Hippocampal formation (tissue), 2 donors: ENCODE measurements at places on chromosomes 2 and 18.
A peak's percentile ranks its signal among the peaks of the same experiment; 100 is the strongest.

- no peak for DNase-seq
Measured at GRCh38 chr2:106982350-106982749, 96.4 kb upstream of the ST6GAL2 start.

GRCh38 chr2:197239434-197239833 is 71.1 kb downstream of the ANKRD44 start:
- DNase-seq = no peak

DNA sequence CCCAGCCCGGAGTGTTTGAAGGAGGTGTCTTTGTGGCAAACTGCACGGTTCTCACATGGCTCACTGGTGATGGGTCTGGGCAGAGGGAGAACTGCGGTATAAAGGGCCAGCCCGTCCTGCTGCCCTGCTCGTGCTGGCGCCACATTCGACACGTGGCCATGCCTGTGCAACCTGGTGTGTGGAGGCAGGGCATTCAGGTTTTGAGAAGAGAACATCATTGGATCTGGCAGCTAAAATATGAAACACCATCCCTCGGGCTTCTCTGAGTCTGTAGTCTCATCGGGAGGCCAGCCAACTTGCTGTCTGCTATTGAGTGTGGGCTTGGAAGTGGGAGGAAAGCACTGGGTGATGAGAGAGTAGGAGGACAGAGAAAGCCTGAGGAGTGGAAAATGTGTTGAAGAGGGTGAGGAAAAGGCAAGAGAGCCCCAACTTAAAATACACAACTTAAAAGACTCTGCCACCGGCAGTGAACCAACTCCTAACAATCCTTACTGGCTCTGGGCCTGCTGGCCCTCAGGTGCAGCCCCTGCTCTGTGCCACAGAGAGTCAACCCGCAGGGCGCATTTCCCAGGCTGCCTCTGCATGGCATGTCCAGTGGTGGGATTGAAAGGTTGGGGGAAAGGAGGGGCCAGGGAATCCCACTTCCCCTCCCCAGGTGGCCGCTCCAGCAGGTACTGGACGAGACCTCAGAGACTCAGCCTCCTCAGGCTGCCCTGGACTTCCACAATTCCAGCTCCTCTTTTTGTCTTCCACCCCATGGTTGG is 112.7 kb upstream of the DLX2 start:
- DNase-seq = no peak

GRCh38 chr2:96142217-96143113 is 2.8 kb downstream of the DUSP2 start:
- DNase-seq = no peak

DNA sequence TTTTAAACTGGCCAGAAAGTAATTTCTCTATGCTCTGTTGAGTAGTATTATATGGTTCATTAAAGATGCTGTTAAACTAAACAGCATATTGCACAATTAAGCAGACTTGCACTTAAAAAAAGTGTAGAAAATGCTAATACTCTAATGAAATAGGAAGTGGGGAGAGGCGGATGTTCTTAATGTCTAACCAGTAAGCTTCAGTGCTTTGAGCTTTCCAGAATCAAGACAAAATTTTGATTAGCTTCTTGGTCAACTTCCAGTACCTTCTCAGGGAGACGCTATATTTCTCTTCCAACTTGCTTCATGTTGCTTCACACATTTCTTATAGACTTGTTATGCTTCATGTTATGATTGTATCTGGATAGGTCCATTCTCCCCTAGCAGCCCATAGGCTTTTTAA is 89.1 kb downstream of the MAP2 start:
- no peak for DNase-seq

- DNase-seq = no peak
Measured at GRCh38 chr2:119252186-119253113, 28.8 kb downstream of the STEAP3 start.

- DNase-seq = no peak
Measured at GRCh38 chr2:55099878-55100820, 49.9 kb upstream of the RTN4 start.

GRCh38 chr18:12281861-12282260 is 26.2 kb upstream of the TUBB6 start:
- DNase-seq = no peak

- peak; percentile 51 for DNase-seq
Measured at GRCh38 chr2:208072250-208072892, 47.0 kb upstream of the PLEKHM3 start.

DNA sequence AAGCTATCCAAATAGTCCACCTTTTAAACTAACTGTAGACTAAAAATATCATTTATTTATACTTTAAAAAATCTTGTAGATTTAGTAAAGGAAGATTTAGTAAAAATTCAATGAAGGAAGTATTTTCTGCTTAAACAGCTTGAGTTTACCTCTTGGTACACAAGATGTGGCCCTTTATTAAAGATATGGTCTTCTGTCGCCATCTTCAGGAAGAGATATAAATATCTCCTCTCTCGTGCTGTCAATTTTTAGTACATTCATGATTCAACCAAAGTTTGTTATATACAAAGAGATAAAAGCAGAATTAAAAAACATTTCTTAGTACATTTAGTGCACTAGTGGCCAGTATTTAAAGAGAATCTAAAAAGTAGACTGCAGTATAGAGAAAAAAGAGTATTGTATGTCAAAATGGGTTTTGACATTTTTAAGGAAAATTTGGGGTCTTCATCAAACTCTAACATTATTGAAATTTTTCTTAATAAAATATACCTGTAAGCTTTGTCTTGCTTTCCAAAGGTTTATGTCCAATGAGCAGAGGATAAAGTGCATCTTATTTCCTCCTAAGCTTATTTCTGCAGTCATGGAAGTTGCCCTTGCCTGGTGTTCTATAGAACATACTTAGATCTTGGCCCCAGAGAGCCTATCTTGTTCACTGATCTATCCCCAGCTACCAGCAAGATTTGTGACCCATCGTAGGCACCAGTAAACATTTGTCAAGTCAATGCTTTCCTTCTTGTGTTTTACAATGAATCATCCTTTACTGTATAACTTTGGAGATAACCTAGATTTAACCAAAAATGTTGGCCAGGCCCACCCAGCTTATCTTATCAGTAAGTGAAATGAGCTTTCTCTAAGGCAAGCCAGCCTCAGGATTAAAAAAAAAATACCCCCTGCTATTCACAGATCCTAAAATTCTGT is 18.5 kb upstream of the EML6 start:
- DNase-seq = no peak

DNA sequence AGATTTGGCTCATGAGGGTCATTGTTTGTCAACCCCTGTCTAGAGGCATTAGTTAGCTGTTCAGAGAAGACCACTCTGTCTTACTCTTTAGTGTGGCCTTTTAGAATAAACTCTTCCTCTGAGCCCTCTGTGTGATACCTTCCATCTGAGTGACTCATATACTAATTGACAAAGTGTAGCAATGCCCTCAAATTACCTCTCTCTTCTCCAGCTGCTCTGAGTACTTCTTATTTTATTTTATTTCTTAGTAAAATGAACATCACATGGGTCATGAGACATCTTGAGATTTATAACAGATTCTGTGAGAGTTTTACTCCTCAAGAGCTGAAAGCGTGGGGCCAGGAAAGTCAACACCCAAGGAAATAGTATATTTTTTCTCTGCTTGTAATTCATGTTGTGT is 67.4 kb downstream of the KCTD18 start:
- DNase-seq = no peak

- DNase-seq = no peak
Measured at GRCh38 chr2:62884514-62884913, 166.1 kb upstream of the OTX1 start.

GRCh38 chr2:162217598-162217997 is 25.6 kb downstream of the FAP start:
- DNase-seq = no peak

DNA sequence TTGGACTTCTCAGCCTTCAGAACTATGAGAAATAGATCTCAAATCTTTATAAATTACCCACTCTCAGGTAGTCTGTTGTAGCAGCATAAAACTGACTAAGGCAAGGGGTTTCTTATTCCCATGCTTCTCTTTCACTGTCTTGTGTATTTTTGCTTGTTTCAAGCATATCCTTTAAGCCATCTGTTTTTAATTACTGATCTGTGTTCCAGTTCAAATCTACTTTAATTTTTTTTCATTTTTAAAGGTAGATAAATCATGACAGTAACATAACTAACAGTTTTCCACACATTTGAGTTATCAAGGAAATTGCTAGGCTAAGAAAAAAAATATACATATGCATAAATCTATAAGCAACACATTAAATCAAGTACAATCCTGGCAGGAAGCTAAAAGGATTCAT is 317.9 kb upstream of the TNP1 start:
- DNase-seq = no peak

DNA sequence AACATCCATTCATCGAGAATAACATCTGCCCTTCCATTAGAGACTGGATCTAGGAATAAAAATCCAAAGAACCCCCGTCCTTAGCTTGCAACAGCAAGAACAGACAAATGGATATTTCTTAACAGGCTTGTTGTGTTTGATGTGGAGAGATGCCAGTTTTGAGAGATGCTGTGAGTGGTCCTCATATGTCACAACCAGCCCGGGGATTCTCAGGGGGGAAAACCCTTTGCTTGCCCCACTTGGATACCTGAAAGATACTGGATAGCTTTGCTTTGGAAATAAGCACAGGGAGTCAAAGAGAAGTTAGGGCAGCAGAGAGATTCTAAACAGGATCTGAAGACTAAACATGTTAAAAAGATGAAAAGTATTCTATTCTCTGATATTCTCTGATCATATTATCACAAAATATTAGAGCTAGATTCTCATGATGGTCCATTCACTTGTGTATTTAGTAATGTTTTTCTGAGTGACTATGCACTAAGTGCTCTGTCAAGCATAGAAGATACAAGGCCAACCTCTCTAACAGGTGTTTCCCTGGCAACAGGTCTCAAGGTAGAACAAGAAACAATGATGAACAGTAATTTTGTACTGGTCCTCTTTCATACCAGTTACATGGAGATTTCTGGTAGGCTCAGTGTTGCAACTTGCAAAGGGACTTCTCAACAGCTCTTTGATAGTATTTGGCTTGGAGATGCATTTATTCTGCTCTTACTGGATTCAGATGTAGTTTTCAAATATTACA is 348.2 kb downstream of the MYCN start:
- DNase-seq = no peak

- DNase-seq = no peak
Measured at GRCh38 chr18:53944721-53945120, 279.7 kb downstream of the MBD2 start.

DNA sequence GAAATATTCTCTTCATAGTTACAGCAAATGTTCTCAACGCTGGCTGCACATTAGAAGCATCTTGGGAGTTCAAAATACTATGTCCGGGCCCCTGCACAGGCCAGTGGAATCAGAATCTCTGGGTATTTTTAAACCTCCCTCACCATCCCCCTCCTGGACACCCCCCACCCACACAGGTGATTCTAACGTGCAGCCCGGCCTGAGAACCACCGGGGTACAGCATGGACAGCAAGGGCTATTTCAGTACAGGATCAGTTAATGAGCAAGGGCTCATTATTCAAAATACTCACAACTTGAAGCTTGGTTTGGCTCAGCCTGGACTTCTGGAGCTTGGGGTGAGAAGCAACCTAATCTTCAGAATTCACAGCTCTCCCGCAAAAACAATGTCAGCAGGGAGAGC is 31.4 kb downstream of the INO80C start:
- no peak for DNase-seq

GRCh38 chr2:196988639-196989038 is 62.1 kb upstream of the PGAP1 start:
- DNase-seq = no peak

- no peak for DNase-seq
Measured at GRCh38 chr2:135790423-135790822, 46.6 kb downstream of the LCT start.

GRCh38 chr2:102001767-102002142 is 10.0 kb downstream of the IL1R2 start:
- DNase-seq = no peak

DNA sequence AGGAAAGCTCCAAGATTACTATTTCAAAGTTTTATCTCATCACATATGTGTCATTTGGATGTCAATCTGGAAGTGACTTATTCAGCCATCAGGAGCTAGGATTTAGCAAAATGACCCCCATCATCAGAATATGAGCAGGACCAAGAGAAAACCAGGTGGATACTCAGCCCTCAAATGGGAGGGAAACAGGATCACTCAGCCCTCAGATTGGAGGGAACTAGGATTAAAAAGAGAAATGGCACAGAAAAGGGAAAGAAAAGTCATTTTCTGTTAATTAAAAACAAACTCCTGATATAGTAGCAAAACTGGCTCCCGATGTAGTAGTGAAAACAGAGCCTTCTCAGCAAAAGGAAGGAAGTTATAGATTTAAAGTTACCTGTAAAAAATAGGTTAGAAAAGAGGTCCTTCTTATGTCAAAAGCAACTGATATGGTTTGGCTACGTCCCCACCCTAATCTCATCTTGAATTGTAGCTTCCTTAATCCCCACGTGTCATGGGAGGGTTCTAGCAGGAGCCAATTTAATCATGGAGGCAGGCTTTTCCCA is 69.0 kb upstream of the MYCN start:
- DNase-seq = no peak

DNA sequence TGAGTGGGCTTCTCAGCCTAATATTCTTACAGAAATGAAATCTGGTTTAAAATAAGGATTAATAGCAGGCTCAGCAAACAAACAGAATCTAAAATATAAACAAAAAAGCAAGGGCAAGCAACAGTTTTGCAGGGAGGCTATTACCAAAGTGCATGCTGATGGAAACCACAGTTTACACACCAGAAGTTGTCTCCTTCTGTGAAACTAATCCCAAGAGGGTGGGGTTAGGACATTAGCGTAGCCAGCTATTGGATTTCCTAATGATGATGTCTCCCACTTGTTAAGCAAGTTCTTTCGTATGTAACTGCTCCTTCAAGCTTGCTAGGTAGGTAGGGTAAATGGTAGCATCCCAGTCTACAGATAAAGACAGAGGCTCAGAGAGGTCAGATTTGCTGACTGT is 65.0 kb upstream of the TSPYL6 start:
- DNase-seq = no peak

GRCh38 chr2:3872451-3872850 is 169.1 kb downstream of the DCDC2C start:
- no peak for DNase-seq

DNA sequence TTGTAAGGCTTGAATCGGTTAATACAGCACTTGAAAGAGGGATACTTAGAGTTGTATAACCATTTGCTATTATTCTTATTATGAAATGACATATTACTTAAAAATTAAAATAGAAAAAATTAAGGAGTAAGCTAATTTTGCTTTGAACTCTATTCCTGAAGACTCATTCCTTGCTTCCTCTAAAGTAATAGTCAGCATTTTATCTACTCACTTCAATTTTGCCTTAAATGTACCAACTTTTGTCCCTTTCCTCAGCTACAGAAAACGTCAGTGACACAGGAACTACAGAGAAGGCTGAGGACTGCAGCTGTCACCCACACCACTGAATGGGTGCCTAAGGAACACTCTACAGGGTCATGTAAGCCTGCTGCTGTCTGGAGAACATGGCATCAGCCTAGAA is 80.7 kb upstream of the OSR1 start:
- no peak for DNase-seq

- DNase-seq = no peak
Measured at GRCh38 chr18:564708-565561, 15.2 kb upstream of the CETN1 start.
